Choroid plexus epithelial cell (primary cell): ENCODE measurements at places on chromosomes 11 and 22.

DNA sequence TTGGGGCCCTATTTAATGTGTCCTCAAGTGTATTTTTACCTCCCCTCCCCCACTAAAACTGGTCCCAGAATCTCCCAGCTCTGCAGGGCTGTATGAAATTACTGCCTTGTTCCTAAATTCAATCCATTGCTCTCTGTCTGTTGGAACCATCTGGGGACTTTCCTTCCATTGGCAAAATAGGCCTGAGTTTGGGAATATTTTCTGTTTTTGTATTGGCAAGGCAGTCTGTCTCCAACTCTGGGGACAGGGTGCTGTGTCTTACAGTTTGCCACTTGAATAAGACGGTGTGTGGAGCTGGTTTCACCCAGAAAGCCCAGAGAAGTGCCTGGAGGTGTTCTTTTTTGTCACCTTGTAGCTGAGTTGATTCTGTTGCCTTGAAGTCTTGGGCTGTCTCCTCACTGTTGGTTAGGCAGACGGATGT lies 1.3 kb downstream of the PACS1 start:
- peak; percentile 31 for DNase-seq

DNA sequence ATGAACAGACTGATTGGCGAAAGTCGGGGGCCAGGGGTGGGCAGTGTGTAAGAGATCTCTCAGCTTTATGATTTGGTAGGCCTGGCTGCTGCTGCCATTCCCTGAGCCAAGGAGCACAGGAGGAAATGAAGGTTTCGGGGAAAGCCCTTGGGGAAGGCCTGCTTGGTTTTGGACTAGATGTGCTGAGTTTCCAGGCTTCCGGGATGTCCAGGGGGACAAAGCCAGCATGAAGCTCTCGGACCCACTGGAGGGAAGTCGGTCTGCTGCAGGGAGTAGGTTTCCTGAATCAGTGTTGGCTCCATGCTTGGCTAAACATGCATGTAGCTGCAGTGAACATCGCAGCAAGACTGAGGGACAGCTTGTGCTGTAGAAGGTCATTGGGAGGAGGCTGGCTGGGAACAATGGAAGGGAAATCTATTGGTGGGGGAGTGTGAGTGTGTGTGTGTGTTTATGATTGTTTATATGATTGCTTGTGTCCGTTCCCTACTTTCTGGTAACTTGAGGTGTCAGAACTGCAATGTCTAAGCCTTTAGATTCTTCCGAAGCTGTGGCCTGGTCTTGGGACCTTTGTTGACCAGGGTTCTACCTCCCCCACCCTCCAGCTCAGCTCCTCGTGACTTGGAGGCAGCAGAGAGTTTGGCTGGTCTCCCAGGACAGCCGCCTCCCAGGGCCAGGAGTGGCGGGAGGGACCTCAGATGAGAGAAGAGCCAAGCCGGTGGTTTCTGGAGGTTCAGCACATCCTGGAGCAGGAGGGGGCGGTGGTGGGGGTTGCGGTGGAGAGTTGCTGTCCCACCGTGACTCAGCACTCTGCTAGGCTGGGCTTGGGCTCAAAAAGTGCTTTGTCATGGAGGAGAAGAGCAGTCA lies 4.0 kb upstream of the FTH1 start:
- peak; percentile 100 for DNase-seq

DNA sequence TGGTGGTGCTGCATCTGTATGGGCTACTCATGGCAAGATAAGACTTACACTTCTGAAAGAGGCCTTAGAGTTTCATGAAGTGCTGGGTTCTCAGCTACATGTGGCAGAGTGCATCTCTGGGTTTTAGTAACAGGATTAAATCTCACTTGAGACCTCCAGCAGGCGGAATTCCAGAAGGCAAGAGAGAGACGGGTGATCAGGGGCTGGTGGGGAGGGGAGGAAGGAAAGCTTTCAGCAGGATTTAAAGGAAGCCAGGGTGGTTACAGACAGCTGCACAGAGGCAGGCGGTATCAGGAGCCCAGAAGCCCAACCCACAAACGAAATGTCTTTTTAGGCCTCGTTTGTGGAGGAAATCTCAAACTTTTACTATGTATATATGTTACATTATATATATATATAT lies 56.2 kb upstream of the CD82 start:
- no peak for DNase-seq

GRCh38 chr11:108606495-108607160 lies 13.1 kb upstream of the EXPH5 start:
- peak; percentile 34 for DNase-seq

GRCh38 chr22:27045103-27045947 lies 387.9 kb downstream of the MIAT start:
- peak; percentile 69 for DNase-seq

- no peak for DNase-seq
Observed at GRCh38 chr11:47376525-47377371, 1.6 kb downstream of the SPI1 start.

GRCh38 chr22:29259253-29259899 lies 8.4 kb downstream of the RHBDD3 start:
- DNase-seq: peak; percentile 12

DNA sequence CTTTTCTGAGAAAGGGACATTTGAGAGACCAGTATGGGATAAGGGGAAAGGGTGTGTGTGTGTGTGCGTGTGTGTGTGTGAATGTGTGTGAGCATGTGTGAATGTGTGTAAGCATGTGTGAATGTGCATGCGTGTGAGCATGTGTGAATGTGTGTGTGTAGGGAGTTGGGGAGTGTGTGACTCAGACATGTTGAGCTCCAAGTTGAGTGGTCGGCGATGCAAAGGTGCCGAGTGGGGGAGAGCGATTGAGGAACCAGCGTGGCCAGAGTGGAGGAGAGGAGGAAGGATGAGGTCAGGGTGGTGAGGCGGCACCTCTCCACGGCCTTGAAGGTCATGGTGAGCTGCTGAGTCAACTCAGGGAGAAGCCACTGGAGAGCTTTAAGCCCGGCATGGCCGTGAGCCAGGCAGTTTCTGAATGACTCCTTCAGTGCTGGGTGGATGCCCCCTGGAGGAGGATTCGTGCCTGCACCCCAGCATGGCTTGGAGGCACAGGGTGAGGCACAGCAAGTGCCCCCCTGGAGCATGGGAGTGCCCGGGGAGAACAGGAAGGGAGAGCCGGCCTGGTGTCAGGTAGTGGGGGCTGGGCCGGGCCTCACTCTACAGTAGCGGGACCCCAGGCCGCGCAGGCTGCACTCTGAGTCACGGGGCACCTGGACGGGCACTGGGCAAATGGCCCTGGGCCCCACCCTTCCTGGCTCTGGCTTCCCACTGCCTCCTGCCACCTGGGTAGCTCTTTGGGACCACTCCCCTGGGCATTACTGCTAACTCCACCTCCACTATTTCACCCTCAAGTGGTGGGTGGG lies 8.2 kb upstream of the CCDC88B start:
- DNase-seq: peak; percentile 86

- DNase-seq: peak; percentile 71
Observed at GRCh38 chr11:74443071-74443864, 24.1 kb downstream of the KCNE3 start.

DNA sequence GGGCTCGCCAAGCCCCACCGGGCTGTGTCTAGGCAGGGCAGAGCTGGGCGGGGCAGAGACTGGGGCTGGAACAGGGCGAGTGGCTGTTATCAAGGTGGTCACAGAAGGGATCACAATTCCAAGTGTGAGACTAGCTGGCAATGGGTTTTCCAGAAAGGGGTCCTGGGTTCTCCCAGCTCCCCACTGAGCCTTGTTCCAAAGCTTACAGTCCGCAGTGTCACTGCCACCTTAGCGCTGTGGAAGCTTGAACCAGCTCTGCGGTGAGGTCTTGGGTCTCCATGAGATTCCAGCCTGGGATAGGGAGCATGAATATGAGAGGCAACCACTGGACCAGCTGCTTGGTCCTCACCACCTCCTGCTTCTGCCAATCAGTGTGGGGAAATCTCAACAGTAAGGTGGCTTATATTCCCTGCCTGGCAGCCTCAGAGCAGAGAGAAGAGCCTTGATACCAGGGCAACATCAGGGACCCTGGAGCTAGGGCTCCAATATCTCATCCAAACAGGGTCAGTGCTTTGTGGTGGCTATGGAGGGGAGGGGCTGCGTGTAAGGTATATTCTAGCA lies 831 bp downstream of the CD44 start:
- DNase-seq: no peak

- DNase-seq: no peak
Observed at GRCh38 chr11:11379661-11380060, 26.6 kb upstream of the CSNK2A3 start.

DNA sequence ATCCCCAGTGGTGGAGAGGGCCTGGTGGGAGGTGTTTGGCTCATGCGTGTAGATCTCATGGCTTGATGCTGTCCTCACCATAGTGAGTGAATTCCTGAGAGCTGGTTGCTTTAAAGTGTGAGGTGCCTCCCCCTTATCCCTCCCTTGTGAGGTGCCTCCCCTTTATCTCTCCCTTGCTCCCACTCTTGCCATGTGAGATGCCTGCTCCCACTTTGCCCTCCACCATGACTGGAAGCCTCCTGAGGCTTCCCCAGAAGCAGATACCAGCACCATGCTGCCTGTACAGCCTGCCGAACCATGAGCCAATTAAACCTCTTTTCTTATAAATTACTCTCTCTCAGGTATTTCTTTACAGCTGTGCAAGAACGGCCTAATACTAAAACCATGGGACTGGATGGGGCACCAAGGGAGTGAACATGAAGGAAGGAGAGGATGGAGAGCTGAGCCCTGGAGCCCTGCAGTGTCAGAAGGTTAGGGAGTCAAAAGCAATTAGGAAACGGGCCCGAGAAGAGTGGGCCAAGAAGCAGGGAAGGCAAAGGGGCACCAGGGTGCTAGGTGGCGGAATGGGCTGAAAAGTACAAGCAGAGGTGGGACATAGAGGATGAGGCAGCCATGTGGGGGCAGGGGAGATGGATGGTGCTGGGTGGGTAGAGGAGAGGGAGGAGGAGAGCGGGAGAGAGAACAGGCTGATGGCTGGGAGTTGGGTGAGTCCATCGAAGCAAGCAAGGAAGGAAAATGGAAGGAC lies 9.4 kb downstream of the IFITM10 start:
- DNase-seq: no peak

GRCh38 chr11:124483422-124483821 lies 37.9 kb upstream of the OR8B8 start:
- no peak for DNase-seq

DNA sequence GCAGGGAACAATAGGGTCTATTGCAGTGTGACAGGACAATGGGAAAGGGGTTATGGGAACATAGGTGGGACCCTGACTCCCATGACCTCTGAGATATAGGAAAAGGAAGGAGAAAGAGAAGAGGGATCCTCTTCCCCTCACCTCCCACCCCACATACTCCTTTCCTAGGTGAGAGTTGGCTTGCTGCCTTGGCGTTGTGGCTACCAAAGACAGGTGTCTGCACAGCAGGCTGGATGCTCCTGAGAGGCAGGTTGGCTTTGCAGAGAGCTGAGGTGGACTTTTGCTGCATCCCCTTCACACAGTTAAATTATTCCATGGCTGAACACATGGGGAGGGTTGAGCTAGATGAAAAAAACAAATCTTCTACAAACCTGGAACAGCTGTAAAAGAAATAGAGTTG lies 80.7 kb downstream of the SYT9 start:
- no peak for DNase-seq

DNA sequence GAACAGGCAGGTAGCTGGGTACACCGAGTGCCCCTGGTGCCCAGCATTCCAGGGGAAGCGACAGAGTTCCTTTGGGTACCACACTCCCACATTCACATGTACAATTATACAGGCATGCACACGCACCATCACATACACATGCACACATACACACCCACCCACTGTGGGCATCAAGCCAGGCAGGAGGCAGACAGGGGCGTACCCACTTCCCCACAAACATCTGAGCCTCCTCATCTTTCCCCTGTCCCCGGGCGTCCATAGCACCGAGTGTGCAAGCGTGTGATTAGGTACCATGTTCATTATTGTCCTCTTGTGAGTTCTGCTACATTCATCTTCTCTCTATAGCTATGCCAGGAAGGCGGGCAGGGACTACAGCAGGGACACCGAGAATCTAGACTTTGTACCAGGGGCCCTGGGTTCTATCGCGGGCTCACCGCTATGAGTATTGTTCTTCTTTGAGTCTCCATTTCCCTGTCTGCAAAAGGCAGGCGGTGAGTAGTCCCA lies 2.1 kb upstream of the CARD10 start:
- no peak for DNase-seq

- no peak for DNase-seq
Observed at GRCh38 chr11:2459796-2460531, 15.2 kb downstream of the KCNQ1 start.

GRCh38 chr22:19887256-19887985 lies 32.7 kb upstream of the GNB1L start:
- no peak for DNase-seq

DNA sequence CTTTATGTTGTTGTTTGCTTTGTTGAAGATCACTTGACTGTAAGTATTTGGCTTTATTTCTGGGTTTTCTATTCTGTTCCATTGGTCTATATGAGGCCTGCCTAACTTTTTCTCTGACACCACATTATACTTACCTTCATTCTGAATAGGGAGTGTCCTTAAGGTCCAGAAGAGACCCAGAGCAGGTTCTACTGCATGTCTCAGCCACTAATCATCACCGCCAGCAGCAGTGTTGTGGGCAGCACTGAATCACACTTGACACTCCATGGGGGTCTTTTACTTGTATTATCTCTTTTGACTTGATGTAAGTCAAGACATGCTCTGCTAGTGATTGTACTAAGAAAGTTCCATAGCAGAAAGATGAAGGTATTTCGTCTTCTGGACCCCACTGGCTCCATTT lies 274.9 kb downstream of the TENM4 start:
- no peak for DNase-seq

GRCh38 chr11:36399236-36399635 lies 103.1 kb downstream of the PRR5L start:
- DNase-seq: no peak

DNA sequence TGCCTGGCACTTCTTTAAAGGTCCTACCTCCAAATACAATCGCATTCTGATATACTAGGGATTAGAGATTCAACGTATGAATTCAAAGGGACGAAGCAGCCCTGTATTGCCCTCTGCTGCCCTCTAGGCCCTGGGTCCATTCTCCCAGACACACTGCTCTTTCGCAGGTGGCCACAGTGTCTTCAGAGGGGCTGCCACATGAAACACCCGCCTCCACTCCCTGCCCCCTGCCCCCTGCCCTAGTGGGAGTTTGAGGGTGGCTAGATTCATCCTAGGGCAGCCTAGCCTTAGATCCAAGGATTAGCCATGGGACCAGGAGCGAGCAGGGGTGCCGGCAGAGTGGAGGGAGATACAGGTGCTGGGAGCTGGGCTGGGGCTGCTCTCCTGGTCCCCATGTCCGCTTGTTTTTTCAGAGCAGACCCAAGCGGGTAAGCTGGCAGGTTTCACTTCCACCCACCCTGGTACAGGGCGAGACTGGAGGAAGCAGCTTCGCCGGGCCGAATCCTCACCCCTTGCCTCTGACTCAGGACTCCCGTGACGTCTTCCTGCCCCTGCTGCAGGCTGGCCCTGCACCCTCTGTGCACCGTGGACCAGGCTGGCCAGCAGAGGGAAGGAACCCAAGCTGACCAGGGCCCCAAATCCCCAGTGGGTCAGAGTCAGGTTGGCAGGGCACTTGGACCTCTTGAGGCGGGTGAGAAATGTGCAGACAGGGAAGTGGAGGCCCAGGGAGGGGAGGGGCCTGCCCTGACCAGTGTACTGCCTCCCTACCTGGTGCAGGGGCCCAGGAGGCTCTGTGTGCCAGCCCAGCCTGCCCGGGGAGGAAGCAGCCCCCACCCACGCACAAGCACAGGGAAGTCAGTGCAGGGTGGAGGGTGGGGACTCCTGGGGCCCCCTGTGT lies 28.4 kb upstream of the HMOX1 start:
- DNase-seq: no peak

GRCh38 chr11:10375280-10375971 lies 70.6 kb downstream of the ADM start:
- peak; percentile 90 for DNase-seq

GRCh38 chr11:3103076-3103475 lies 45.9 kb upstream of the CARS1 start:
- no peak for DNase-seq
